ENCODE measurements at places on chromosomes 1 and 21. TPM values are rescaled to one million over a fixed set of nuclear protein-coding genes. Genes with fewer than 3 reads are reported as not detected.

Gene SYCP1
- total RNA-seq, result not detected

Gene CA14
- not detected for total RNA-seq

Gene SPRTN
- 7.8 TPM for total RNA-seq

Gene CYP4A11
- not detected for total RNA-seq

Gene MROH9
- total RNA-seq, result not detected

Gene NTMT2
- not detected for total RNA-seq

All from pericardium fibroblast (primary cell).